AG04449 (cell line): ENCODE measurements at places on chromosomes 5 and 9.

GRCh38 chr9:129309041-129309430 lies 131.0 kb upstream of the IER5L start:
- no peak for DNase-seq

GRCh38 chr9:92989561-92989960 lies 42.2 kb downstream of the FGD3 start:
- no peak for DNase-seq

GRCh38 chr5:159657771-159658170 lies 258.5 kb upstream of the ADRA1B start:
- no peak for DNase-seq

- DNase-seq = no peak
Measured at GRCh38 chr9:21995666-21996398, 1.2 kb downstream of the CDKN2B-AS1 start.

- DNase-seq = no peak
Measured at GRCh38 chr5:78397831-78398230, 37.4 kb downstream of the SCAMP1 start.

DNA sequence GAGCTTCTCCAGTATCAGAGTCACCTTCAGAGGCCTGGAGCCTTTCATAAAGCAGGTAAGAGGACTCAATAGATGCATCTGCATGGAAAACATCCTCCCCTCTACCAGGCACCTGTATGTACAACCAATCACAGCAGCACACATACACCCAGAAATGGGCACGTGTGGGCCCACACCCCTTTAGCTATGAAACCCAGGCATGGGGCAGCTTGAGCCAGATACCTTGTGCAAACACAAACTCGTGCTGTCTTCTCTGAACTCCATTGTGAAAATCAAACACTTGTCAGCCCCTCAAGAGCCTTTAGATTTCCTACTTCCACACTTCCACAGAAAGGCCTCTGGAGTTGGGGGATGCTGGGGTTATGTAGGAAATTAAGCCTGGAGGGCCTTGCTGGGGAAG lies 1.1 kb upstream of the CSF2 start:
- DNase-seq = no peak

- peak; percentile 37 for DNase-seq
Measured at GRCh38 chr9:21110708-21111576, 30.7 kb downstream of the IFNW1 start.

- DNase-seq = no peak
Measured at GRCh38 chr5:540071-540905, 16.0 kb upstream of the SLC9A3 start.

DNA sequence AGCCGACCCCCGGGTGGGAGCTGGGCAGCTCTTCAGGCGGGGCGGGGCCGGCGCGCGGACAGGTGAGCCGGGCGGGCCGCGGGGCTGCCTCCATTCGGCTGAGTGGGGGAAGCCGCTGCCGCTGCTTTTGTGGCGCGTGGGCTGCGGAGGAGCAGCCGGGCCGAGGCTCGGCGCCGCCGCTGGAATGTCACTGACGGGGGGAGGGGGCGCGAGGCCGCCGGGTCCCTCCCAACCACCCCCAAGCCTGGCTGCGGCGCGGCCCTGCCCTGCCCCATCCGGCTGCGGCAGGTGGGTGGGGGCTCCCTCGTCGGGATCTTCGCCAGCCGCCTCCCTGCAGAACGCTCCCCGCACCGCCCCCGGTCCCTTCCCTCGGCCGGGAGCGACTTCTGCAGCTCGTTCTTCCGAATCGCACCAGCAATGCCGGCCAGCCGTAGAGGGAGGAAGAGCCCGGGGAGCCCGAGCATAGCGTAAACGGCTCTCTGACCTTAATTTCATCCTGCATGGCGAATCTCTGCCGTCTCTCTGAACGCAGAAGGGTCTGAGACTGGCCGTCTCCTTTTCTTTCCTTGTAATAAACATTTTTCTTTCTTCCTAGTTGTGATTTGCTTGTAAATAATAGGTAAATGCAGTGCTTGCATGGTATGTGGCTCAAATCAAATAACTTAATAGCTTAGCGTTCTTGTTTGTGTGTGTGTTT lies 505 bp downstream of the SPTAN1 start:
- DNase-seq = no peak

DNA sequence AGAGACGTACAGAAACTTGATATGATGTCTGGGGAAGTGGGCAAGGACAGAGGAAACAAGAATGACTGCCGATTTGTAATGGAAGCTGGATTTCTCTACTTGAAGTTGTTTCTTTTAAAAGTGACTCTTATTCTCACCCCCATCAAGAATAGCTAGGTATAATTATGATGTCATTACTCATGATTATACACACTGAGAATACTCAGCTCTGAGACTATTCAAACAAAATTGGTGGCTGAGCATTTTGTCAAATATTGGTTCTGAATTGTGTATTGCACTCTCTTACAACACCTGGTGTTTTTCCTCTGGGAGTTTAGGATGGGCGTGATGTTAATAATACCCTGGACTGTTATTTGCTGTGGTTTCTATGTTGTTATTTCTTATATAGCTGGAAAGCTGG lies 46.3 kb downstream of the MAST4 start:
- no peak for DNase-seq

DNA sequence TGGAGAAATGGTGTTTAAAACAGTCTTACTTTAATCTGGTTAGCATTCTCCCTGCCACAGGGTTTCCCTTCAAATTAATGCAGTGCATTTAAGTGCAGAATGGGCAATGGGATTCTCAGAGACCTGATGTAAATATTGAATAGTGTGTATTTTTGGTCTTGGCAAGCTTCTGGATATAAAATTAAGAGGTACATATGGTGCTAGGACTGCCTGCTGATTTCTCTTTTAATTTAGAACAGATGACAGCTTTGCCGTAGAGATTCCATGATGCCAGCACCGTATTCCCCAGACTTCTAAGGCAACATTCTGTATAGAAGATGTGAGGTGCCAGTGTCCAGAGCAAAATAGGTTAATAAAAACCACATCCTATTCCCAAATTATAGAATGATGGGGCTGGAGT lies 1.9 kb downstream of the MTAP start:
- no peak for DNase-seq
